Esophagus squamous epithelium (tissue), 5 donors: ENCODE measurements at places on chromosomes 6 and 20.

GRCh38 chr6:161908872-161909271 is 635.0 kb upstream of the AGPAT4 start:
- no peak for DNase-seq

DNA sequence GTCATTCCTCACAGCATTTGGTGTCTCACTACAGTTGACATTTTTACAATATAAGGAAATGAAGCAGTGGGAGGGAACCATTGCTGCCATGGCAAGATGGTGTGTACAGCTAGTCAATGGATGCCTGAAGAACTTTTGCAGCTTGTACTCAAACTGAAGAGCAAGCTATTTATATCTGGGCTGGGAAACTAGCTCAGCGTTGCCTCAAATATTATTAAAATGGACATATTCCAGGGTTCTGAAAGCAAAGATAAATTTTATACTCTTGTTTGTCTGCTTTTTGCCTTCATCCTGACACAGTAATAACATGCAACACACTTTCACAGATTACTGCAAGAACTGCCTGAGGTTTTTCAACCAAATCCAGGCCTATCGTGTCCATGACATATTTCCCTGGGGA is 156.4 kb upstream of the COL21A1 start:
- DNase-seq: no peak

GRCh38 chr6:143007646-143008045 is 53.0 kb upstream of the AIG1 start:
- no peak for DNase-seq

GRCh38 chr6:48835421-48835958 is 627.6 kb downstream of the MMUT start:
- no peak for DNase-seq

GRCh38 chr6:156884306-156884705 is 107.1 kb downstream of the ARID1B start:
- no peak for DNase-seq

- peak; percentile 51 for DNase-seq
These were observed at the start of gene GINM1 for GRCh38 chr6:149565527-149566409. TSS of gene GINM1 (plus strand) at chr6:149566375. CDS start at chr6:149566415, 40 bp downstream.

- no peak for DNase-seq
These were observed 65.5 kb downstream of the ANKRD60 start for GRCh38 chr20:58162986-58163385.
